ENCODE measurements at places on chromosomes 1 and 21. TPM values are rescaled to one million over a fixed set of nuclear protein-coding genes. Genes with fewer than 3 reads are reported as not detected.

The TMEM269 gene
- 0.15 TPM for total RNA-seq

The TMPRSS15 gene
- total RNA-seq: not detected

The TMPRSS3 gene
- not detected for total RNA-seq

The MEX3A gene
- total RNA-seq: 0.10 TPM

DNA sequence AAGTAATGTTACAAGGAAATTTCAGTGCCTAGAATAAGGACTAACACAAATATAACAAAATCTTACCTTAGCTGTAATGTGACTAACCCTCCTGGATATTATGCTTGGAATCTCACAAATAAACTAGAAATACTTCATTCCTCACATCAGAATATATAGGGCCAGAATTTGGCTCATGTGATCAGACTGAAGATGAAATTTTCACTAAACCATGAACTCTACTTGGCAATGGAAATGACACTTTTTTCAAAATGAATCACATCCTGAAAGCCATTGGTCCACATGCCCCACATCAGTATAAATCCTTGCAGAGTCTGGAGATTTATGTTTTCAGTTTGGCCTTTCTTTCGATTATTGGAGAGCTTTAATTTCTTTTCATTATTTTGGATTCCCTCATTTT lies 227.8 kb downstream of the NRIP1 start:
- H3K27me3 ChIP-seq: no peaks in the 10 kb centered on the region
- no peaks in the 10 kb centered on the region for H3K4me1 ChIP-seq
- no peak for DNase-seq
- H3K36me3 ChIP-seq: no peaks in the 10 kb centered on the region

DNA sequence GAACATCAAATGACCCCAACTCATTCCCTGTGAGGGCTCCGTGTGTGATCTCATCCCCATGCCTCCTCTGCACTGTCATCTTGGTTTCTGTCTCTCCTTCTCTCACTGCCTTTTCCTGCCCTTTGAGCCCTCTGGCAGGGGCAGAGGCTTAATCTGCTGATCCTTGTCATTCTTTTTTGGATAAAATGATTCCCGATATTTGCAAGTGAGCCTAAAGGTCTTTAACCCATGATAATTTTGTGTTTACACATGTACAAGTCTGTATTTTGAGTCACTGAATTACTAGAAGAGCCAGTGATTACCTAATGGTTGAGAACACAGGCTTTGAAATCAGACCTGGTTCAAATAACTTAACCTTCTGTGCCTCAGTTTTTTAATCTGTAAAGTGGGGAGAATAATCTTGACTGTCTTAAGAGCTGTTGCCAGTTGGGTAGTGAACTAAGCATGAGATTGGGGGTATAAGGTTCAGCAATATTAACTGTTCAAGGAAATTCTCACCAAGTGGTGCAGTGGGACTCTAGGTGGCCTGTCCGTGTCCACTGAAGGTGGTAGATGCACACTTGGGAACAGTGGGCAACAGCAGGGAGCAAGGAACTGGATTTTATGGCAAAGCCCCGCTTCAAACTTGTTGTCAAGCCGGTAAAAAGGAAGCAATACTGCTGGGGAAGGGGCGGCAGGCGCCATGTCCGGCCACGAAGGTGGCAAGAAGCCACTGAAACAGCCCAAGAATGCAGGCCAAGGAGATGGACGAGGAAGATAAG lies 1.6 kb downstream of the ECHDC2 start:
- no peaks in the 10 kb centered on the region for H3K36me3 ChIP-seq
- H3K27ac ChIP-seq: peak overlapping the region; percentile 89
- H3K4me1 ChIP-seq: peaks cover 24% of the 10 kb centered on the region
- H3K4me3 ChIP-seq: no peak overlapping the region
- H3K27me3 ChIP-seq: no peaks in the 10 kb centered on the region

DNA sequence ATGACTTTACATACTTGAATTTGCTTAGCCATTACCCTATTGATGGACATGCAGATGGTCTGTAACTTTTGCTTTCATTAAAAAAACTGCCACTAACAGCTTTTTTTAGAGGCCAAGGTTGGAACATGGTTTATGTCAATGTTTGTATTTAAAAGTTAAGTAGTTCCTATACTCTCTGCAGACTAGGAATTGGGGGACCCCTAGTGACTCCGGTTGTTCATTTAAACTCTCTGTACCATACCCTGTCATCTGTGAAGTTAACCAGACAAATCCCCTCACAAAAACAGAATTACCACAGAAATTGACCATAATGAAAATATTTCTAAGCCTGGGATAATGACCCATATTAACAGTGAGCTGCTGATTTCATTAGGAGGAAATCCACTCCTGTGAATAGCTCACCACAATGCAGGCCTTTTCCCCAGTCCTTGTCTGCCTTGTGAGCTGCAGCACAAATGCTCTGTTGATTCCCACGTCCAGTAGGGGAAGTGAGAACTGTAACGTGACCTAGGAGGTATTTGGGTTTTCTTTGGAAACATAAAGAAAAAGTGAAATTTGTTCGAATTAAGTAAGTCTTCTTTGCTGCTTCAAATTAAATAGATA lies 30.2 kb upstream of the CD101 start:
- H3K36me3 ChIP-seq: no peaks in the 10 kb centered on the region
- no peaks in the 10 kb centered on the region for H3K4me1 ChIP-seq
- no peak overlapping the region for H3K4me3 ChIP-seq
- no peak overlapping the region for H3K27ac ChIP-seq
- H3K27me3 ChIP-seq: no peaks in the 10 kb centered on the region
